ENCODE measurements at places on chromosomes 3 and 15.
A peak's percentile ranks its signal among the peaks of the same experiment; 100 is the strongest.

- DNase-seq: no peak
Measured at GRCh38 chr3:150312018-150312657, 96.0 kb upstream of the TSC22D2 start.

- peak; percentile 55 for DNase-seq
Measured at GRCh38 chr3:88105325-88105724, 44.4 kb upstream of the C3orf38 start.

DNA sequence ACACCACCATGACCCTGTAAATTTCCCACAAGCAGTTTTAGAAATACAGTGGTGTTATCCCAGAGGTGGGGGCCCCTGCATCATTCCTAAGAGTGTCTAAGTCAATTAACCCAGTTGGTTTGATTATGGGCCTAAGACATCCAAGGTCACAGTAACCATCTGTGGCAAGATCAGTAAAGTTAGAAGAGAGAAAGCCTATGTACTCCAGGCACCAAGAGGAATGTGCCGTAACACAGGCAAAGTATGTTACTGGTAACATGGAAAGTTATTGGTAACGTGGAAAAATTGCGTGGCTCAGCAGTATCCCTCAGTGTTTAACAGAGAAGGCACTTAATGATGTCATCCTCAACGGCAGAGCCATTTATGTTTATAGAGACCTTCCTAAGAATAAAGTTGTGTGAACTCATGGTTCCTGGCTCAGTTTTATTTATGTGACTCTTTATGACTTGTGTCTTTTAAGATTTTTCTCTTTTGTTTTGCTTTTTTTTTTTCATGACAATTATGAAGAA is 144.1 kb upstream of the RASGRP1 start:
- DNase-seq: peak; percentile 69

GRCh38 chr15:62649793-62650420 is 392.6 kb upstream of the TPM1 start:
- DNase-seq: peak; percentile 70

- peak; percentile 68 for DNase-seq
Measured at GRCh38 chr3:161893972-161894371, 397.4 kb downstream of the OTOL1 start.

- DNase-seq: peak; percentile 94
Measured at GRCh38 chr3:37197810-37198371, 23.5 kb upstream of the LRRFIP2 start.

DNA sequence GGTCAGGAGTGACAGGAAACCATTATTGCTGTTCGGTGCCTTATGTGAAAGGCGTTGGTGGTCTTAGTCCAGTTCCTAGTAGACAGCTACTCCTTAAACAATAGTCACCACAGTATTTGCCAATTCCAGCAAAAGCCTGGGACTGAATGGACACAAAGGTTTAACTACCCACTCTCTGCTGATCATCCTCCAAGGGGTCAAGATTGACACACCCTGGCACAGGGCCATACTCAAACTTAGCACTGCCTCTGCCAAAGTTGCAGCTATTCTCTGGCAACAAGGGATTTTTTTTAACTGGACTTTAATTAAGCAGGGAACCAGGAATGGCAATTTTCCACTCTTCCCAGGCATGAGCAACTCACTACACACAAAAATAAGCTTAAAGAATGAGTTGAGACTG is 193.9 kb downstream of the NLGN1 start:
- DNase-seq: no peak

DNA sequence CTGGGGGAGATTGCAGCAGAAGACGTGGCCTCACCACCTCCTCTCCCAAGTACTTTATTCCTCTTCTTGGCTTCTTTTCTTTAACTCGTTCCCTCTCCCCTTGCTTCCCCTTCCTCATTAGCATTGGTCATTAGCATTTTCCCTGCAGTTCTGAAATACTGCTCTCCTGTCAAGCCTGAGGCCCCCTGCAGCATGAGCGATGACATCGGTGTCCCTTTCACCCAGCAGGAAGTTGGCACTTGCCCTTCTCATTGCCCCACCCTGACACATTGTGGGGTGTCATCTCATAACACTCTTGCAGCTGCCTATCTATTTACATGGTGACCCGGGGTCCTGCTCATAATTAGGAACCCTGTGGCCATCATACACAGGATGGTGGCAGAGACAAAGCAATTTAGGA is 167.1 kb downstream of the ARRDC4 start:
- DNase-seq: no peak

GRCh38 chr15:69852916-69853315 is 244.8 kb downstream of the TLE3 start:
- no peak for DNase-seq

DNA sequence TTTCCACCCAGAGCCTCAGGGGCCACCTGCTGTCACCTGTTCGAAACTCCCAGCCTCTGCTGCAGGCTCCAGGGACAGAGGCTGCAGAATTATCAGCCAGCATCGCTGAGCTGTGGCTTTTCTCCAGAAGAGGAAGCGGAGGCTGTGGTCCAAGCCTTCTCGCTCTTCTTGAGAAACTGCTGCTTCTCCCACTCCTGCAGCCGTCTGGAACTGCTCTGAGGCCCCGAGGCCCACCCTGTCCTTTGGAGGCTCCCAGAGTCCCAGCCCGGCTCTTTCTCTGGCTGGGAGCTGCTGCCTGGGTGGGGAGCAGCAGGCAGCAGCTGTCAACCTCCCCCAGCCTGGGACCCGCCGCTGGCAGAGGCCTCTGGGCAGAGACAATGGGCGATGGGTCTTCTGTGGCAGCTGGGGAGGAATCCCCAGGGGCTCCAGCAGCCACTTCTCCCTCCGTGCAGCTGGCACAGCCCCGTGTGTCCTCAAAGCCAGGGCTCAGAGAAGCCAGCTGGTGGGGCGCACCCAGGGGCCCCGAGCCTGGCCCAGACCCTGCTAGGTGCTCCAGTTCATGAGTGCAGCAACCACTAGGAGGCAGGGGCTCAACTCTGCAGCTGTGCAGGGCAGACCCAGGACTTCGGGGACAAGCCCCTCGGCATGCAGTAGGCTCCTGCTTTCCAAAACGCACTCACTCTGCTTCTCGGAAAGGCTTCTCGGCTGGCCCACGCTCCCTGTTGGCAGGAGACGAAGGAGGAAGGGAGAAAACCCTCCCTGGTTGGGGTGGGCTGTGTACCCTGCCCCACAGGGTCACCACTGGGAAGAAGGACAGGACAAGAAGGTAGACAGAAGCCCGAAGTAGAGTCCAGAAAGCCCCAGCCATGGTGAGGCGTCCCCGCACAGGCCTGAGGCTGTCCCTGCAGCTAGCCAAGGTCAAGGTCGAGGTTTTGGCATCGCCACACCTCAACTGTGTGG is 49.9 kb upstream of the FURIN start:
- no peak for DNase-seq

DNA sequence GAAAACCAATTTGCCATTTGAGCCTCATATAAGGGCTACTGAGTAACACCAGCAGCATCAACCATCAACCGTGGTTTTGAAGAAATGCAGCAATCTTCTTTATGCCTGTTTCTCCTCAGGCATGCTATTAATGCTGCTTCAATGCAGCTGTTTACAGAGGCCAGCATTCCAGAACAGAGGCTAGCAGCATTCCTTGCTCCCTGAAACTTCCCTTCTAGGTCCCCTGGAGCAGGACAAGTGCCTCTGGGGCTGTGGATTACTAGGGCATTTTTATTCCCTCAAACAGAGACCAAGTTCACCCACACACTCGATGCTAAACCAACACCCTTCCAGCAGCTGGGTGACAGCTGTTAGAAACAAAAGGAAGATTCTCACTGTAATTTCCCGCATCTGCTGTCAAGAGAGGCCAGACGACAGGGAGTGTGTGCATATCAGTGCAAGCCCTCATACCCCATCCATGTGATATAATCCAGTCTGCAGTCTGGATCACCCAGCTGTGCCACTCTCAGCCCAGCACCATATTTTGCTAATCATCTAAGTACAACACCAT is 57.5 kb downstream of the HOMER2 start:
- DNase-seq: peak; percentile 35

- no peak for DNase-seq
Measured at GRCh38 chr3:17558565-17558964, 183.9 kb downstream of the TBC1D5 start.

DNA sequence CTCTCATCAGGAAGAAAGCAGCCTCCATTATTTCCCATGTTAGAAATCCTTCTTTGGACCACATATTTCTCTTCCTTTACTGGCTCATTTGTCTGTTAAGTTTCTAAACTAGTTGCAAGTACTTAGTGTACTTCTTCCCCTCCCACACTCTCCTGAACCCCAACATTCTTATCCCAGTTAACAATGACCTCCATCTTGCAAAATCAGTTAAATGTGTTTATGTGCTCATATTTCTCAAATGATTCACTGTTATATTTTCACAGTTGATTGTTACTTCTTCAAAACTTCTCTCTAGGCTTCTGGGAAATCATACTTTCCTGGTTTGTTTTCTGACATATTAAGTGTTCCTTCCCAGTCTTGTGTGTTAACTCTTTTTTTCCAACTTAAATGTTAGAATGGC is 856.9 kb downstream of the EPHA3 start:
- DNase-seq: peak; percentile 14

DNA sequence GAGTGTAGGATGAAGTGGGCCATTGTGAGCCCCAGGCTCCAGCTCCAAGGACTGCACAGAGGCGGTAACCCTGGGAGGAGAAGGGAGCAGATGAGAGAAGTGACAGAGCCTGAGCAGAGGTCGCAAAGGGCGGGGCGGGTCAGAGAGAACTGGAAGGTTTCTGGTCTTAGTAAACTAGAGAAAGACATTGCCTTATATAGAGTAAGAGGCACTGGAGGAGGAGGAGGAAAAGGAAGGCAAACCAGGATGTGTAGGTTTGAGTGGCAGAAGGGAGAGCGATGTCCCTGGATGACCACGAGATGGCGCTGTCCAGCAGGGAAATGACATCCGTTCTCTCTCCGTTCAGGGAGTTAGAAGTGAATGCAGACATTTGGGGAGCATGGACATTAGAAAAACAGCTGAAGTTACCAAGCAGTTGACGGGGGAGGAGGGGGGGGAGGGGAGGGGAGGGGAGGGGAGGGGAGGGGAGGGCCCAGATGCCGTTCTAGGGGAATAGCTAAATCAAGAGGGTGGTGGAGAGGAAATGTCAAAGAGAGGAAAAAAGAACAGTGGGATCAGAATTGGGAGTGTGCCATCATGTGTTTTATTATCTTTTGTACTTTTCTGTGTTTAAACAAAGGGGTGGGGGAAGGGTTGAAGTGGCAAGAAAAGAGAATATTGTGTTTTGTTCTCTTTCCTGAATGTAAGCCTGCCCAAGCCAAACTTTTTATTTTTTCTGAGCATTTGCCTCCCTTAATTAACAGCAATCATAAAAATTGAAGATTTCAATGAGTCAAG is 48.8 kb downstream of the STARD5 start:
- peak; percentile 86 for DNase-seq

DNA sequence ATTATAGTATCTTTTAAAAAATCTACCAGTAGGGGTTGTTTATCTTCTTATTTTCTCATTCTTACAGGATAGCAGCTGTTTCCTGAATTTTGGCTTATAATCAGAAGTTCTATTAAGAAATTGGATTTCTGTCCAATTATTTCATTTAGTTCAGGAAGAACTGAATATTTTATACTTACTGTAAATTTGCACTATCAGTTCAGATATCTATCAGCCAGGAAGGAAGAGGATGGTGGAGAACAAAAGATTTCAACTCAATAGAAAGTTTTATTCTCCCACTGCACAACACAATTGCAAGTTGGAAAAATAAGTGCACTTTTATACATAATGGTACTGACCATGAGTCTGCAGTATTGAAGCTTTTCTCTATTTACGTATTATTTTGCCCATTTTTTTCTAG is 400.9 kb downstream of the PLOD2 start:
- DNase-seq: no peak

- DNase-seq: no peak
Measured at GRCh38 chr3:147355084-147355752, 51.1 kb downstream of the ZIC4 start.

DNA sequence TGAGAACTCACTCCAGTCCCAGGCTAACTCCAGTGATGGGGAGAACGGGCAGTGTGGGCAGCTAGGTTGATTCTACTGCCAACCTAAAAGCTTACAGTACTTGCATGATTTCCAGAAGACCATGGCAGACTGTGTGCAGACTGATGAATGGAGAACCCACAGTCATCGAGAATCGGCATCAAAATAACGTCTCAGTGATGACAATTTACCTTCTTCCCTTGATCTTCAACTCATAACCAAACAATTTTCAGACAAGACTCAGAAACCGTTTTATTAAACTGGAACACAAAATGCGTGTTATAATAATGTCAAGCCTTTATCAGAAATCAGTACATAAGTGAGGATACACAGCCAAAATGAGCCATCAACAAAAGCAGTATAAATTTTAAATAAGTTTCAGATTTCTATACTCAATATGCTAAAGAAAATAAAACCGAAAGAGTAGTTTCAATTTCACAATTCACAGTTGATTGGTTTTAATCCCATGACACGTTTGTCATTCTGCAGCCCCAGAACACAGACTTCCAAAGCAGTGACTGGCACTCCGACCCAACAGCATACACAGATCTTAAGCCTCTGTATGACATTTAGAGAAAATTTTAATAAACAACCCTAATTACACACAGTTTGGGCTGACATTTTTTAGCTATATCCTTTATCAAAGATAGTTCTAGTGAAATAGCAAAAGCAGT is 54.5 kb downstream of the ZMAT3 start:
- DNase-seq: no peak

DNA sequence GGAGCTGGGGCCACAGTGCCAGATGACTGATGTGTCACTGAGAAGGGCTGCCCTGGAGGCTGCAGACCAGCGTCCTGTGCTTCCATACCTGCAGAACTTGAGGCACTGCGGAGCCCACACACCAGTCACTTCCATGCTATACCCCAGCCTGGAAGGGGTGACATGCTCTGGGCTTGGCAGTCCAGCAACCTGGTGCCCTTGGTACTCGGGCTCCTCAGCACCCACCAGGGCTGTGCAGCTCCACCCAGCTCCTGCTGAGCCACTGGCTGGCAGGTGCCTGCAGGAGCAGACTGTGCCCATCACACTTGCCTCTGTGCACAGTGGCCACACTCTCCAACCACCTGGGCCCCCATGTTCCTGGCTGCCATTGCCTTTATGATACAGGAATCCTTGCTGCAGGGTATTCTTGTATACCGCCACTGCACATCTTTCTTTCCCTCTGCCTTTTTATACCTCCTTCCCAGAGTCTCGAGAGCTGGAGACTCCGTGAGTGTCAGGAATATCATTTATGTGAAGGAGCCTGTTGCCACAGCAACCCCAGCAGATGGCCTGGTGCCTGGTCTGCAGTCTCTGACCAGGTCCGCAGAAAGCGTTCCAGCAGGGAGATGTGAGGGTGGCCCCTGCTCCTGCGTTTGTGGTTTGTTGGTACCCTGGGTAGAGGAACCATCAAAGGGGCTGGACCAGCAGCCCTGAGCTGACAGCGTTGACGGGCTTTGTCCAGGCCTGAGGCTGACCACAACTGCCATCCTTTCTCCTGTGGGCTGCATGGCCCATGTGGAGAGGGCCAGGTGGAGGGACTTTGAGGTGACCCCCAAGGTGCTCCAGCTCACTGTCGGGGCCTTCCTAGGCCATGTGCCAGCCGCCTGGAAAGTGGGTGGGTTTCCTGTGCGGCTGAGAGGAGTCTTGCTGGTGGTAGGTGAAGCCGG is 93.4 kb upstream of the PLXNA1 start:
- no peak for DNase-seq

- DNase-seq: no peak
Measured at GRCh38 chr3:165919284-165919683, 82.1 kb upstream of the BCHE start.

GRCh38 chr15:49152552-49153312 is 2.7 kb downstream of the COPS2 start:
- DNase-seq: no peak

All from fibroblast of skin of right biceps (primary cell).